IPS DF 19.7 (cell line): ENCODE measurements at places on chromosomes 7 and 10.

DNA sequence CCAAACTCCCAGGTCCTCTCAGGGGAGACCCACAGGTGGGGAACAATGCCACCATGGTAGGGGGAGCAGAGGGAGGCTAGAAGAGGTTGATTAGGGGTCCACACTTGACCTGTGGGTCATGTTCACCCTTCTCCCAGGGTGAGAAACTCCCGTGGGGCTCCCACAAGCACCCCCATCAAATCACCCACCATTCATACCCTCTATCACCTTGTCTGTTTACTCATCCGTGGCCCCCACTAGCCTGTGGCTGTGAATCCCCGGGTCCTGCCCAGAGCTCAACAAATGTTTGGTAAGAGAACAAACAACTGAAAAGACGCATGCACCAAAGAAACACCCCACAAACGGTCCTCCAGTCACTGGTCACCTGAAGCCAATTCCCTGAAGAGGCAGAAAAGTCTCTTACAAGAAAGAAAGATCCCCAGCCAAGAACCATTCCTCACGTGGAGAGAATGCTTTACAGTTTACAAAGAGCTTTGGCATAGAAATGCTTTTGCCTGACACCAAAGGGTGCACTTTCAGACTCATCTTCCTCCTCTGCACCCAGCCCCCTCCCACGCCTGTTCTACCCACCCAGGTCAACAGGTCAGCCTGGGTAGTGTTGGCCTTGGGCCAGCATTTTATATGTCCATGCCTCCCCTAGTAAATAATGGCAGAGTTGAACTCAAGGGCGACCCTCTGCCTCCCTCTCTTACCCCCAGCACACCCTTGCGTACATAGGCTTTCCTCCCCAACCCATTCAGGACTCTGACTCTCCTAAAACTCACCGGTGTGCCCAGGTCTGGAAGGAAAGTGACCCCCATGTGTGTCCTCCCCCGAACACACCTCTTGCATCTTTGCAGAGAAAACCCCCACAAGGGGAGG lies 1.9 kb downstream of the ZCCHC24 start:
- DNase-seq, result no peak

DNA sequence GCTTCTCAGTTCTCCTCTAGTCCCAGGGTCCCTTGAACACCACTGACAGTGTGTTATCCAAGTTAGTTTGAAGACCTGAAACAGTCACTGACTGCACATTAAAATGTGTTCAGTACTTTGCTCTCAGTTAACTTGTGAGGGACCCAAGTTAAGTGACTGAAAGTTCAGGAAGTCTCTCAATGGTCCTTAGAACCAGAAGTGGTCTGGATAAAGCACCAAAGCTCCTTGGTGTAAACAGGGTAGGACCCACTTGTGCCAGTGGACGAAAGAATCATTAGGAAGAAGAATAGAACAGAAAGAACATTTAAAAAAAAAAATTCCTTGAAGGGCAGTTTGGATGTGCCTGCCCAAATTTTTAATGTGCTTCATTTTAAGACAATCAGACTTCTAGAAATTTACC lies 45.1 kb downstream of the NOD1 start:
- no peak for DNase-seq

DNA sequence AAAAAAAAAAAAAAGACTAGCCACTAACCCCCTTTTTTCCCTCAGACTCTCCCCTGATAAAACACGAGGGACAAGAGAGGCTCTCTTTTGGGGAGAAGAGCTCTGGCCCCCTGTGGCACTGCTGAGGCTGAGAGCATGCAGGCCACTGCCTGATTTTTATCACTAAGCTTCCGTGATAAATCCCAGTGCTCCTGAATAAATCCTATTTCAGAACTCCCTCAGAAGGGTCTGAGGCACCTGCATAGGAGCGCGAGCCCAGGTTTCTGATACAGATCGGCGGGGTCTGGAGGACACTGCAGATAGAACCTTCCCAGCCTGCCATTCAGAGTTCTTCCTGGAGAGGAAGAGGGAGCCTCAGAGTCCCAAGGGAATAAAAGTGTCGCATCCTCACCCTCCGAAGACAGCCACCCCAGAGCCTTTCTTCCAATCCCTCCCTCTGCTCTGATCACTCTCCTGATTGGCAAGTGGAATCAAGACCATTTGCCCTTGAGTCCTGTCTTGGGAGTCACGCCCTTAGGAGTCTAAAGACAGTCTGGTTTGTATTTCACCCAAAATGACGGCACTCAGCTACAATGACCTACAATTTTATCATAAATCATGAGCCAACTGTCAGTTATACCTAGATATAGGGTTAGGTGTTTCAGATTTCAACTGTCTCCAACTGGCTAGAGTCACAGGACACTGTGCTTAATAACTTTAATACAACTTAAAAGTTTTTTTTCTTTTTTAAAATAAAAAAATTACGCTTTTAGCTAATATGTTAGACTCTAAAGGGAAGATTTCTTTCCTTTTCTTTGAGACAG lies 153.5 kb downstream of the RNF216 start:
- DNase-seq, result no peak

DNA sequence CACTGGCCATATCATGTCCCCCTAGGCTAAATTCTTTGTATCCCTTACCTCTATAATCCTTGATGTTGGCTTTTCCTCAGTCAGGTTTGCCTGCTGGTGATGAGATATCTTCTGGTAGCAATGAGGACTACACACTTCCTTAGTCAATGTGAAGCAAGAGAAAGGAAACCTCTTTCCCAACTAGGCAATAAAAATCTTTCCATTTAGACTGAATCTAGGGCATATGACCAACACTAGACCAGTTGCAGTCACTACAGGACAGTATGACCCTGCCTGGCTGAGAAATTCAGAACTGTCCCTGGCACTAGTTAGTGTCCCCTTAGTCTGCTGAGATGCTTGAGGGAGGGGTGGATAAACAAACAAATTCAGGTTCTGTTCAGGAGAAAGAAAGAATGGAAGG lies 142.6 kb downstream of the RNLS start:
- no peak for DNase-seq

DNA sequence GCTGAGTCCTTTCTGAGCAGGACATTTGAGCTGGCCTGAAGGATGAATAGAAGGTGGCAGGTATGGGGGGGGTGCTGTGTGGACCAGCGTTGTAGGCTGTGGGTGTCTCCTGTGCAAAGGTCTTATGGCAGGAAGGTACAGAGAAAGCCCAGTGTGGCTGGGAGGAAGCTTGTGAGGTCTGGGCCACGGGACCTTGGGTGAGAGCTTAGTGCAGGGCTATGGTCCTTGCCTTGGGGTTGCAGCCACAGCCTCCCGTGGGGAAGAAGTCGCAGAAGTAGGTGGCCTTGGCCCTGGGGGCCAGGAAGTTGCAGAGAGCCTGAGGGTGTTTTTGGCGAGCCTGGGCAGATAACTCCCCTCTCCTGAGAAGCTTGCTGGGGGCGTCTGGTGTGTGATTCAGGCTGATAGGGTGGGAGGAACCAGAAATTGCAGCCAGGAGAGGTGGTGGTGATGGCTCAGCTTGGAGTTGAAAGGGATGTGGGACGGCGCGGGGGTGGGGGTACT lies 172.0 kb upstream of the TNRC18 start:
- no peak for DNase-seq

- DNase-seq, result no peak
Measured at GRCh38 chr7:932651-932975, 21.9 kb downstream of the ADAP1 start.

DNA sequence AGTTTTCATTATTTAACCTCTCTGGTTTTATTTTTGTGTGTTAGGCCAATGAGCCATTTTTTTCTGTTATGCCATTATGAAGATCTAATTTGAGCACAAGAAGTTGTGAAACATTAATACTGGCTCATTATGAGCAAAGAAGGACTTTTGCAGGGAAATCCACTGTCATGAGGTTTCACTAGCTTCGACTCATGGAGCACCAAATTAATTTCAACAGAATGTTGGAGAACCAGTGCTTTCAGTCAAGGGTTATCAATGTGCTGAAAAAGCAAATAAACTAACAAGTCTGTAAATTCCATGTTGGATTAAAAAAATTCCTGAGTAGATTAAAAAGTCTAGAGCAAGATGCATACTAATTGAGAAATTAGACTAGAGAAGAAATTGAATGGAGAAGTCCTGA lies 594.2 kb upstream of the FZD8 start:
- DNase-seq, result no peak

DNA sequence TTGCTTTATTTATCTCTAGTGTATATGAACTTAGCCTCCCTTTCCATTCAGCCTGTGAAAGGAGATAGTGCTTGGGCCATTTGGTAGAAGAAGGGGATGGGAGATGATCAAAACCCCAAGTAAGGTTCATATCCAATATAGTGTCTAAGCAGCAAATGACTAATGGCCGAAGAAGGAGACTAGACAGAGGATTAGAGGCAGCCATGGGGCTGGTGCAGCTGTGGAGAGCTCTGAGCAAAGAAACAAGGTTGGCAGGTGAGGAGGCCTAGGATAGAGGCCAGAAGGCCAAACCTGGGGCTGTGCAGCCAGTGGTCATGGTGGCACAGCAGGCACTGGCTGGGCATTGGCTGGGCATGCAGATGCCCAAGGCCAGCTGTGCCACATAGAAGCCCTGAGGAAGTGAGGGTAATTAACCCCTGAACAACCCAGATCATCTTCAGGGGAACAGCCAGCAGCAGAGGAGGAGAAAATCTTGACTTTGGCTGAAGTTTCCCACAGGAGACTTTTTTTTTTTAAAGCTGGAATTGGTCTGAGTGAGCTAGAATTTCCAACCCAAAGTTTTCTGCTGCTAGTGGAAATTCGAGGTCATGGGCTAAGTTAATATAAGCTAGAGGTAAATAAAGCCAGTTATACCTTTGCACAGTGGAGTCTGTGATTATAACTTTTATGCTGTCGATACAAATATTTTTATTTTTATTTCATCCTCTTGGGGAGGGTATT lies 10.3 kb upstream of the CPA1 start:
- DNase-seq, result no peak

- no peak for DNase-seq
Measured at GRCh38 chr10:75492173-75492925, 60.9 kb downstream of the LRMDA start.

DNA sequence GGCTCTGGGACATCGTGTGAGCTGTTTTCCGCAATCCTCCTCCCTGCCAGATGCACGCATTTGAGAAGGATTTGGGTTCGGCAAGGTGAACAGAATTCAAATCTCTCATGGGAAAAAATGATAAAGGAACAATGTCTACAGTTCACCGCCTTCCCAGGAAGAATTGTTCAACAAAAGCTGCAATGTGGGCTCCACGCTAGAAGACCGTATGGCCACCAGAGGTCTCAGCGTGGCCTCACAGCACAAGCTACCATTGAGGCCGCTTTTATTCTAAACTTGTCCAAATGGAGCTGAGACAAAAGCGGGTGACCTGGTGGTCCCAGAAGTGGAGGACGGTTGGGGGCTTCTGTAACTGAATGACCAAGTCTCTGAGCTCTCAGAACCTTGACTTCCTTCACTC lies 733.1 kb downstream of the PARD3 start:
- no peak for DNase-seq

DNA sequence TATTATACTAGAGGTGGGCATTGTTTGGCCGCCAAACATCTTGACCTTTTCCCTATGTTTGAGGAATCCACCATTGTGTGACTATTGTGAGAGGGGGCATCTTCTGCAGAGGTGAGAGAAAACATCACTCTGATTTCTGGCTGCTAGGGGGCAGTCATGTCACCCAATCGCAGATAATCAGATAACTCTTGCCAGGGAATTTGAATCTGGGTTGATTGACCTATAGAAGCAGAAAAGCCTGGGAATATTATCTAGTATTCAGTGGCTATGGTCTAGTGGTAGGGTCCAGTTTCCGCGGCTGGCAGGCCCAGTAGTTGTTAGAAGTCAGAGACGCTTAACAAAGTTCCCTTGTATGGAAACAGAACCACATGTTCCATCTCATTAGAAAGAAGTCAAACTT lies 808.5 kb downstream of the PHTF2 start:
- DNase-seq, result peak; percentile 45

DNA sequence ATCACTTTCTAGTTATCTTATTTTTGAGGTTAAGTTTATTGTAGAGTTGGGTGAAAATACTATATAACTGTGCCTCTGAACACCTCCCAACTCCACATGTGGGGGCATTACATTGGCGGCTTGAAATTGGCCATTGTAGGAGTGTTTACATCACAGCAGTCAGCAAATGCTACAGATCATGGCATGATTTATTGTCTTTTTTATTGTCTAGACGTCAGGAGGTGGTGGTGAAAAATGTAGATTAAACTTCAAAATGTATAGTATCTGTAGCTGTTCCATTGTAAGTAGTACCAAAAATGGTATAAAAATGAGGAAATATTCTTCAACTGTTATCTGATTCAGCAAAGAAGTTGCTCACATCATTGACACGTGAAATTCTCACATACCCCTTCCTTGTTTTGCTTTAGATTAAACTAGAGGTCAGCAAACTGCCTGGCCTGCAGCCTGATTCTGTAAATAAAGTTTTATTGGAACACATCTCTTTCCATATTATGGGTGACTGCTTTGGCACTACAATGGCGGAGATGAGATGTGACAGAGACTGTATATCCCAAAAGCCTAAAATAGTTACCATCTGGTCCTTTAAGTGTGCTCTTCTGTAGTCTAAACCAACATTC lies 35.0 kb downstream of the TAF3 start:
- no peak for DNase-seq

GRCh38 chr10:52740913-52741675 lies 31.5 kb downstream of the MBL2 start:
- DNase-seq, result peak; percentile 47

GRCh38 chr7:117825132-117825531 lies 48.1 kb downstream of the CTTNBP2 start:
- no peak for DNase-seq

DNA sequence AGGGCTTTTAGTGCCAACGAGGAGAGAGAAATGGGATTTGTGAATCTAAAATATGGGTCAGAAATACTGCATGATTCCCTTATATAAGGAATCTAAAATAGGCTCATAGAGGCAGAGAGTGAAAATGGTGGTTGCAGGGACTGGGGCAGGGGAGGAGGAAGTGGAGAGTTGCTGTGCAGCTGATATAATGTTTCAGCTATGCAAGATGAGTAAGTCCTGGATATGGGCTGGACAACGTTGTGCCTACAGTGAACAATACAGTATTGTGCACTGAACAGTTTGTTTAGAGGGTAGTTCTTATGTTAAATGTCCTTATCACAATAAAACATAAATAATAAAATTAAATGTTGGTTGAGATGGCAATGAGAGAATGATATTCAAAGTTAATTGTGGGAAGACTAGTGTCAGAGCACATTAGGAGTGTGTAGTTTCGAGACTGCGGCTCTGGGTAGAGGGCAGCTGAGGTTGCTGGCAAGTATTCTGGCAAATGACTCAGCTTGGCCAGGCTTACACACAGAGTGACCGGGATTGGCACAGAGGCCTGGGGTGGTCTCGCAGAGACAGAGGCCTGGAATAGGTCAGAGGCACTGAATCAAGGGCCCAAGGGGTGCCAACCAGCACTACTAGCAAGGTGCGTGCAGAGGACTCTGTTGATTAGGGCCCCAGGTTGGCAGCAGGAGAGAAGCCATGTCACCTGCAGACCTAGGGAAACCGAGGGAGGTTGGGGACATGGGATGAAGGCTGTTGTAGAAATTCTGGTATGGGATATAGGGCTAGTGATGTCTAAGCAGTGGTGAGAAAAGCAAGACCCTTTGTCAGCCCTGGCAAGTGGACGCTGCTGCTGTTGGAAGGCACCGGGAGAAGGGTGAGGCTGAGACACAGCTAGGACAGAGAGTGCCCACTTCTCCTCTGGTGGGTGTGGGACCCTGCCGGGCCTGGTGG lies 2.8 kb upstream of the DEPP1 start:
- DNase-seq, result no peak
